NCI-H1694 (cell line): ENCODE measurements at places on chromosomes 5 and 9.

- DNase-seq = no peak
Observed at GRCh38 chr9:131636593-131636992, 91.3 kb downstream of the PRRT1B start.

DNA sequence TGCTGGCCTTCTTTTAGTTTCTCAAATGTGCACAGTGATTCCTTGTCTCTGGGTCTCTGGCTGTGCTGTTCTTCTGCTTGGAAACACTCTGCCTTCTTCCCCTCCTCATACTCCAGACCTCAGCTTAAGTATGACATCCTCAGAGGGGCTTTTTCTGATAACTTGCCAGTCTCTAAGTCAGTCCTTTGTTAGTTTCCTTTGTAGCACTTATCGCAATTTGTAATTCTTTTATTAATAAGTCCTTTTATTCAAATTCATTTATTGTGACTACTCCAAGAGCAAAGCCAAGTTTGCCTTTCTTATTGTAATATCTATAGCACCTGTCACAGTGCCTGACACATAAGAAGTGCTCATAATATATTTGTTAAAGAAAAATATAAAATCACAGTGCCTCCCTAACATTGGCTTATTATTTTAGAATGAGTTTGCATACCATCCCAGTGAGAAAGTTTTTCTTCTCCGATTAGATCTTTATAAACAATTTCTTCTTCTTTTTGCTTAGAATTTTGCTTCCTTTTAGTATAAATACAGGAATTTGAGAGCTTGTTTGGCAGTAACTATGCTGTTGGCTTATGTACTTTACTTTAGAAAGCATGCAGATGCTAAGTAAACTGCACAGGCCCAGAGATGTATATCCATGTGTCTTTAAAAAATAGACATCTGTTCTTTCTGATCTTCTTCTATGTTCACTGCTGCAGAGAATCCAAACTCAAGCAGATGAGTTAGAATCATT, 198.0 kb downstream of the GAS1 start:
- no peak for DNase-seq

- no peak for DNase-seq
Observed at GRCh38 chr5:38455796-38456330, 100.6 kb downstream of the LIFR start.

- DNase-seq = no peak
Observed at GRCh38 chr9:35470894-35471293, 19.0 kb upstream of the RUSC2 start.

DNA sequence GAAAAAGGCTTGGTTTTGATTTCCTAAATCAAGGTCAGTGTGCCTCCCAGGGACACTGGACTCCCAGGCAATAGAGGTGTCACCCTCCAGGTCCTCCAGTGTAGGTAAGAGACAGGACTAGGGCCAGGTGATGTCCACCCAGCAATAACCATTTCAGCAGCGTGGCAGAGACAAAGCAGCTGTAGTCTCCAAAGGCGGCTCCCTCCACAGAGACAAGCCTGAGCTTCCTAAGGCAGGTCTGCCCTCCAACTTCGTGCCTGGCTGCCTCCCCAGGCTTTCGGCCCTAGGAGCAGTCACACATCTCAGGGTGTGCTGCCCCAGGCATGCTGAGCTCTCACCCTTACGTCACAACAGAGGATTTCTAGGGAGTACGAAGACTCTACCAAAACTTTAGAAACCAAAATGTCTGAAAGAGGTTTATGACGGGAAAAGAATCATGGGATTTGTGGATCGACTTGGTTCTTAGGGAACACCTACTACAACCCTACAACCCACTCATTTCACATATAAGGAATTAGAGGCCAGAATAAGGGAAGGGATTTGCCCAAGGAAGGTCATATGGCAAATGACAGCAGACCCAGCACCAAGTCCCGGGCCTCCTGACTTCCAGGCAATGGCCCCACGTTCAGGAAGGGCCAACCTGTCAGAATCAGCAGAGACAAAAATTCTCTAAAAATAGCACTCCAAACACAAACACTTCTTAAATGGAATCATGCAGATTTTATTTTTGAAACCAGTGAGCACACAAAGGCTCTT, 105.5 kb downstream of the KLHL3 start:
- no peak for DNase-seq

- no peak for DNase-seq
Observed at GRCh38 chr5:135208903-135209721, 175.1 kb upstream of the PITX1 start.

GRCh38 chr5:109256486-109256885, 153.3 kb downstream of the PJA2 start:
- no peak for DNase-seq
